ENCODE measurements at places on chromosomes 12 and 14. TPM values are rescaled to one million over a fixed set of nuclear protein-coding genes. Genes with fewer than 3 reads are reported as not detected.

ETFBKMT gene
- 0.30 TPM for polyA plus RNA-seq

MDGA2 gene
- polyA plus RNA-seq: not detected

- no peak for DNase-seq
- no peak overlapping the region for H3K4me3 ChIP-seq
- no peaks in the 10 kb centered on the region for H3K27me3 ChIP-seq
- no peaks in the 10 kb centered on the region for H3K4me1 ChIP-seq
- no peak overlapping the region for H3K27ac ChIP-seq
- no peaks in the 10 kb centered on the region for H3K36me3 ChIP-seq
Measured at GRCh38 chr12:11884116-11884515, 186.6 kb upstream of the BCL2L14 start.

DNA sequence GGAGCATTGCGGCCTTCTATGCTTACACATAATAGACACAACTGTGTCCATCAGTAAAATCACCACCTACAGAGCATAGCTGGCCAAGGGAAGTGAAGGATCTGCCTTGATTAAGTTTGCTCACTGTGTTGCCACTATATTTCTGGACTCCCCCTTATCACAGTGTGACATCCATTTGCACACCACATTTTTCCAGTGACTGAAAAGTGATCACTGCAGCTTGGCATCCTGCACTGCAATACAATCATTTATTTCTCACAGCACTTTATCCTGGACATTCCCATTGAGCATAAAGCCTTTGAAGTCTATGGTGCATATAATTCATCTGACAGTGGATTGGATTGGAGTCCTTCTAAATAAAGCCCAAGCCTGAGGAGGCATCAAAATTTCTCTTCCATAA, 217.2 kb downstream of the NOVA1 start:
- no peaks in the 10 kb centered on the region for H3K27me3 ChIP-seq
- DNase-seq: no peak
- no peak overlapping the region for H3K4me3 ChIP-seq
- no peaks in the 10 kb centered on the region for H3K4me1 ChIP-seq
- H3K36me3 ChIP-seq: no peaks in the 10 kb centered on the region

DNA sequence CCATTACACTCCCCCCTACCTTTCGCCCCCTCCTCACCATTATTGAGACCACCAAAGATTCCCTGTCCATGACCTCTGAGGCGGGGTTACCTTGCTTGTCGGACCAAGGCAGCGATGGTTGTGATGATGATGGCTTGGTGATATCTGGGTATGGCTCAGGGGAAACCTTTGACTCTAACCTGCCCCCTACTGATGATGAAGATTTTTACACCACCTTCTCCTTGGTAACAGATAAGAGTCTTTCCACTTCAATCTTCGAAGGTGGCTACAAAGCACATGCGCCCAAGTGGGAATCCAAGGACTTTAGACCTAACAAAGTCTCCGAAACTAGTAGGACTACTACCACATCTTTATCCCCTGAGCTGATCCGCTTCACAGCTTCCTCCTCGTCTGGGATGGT, 350.2 kb downstream of the DIO2 start:
- no peaks in the 10 kb centered on the region for H3K4me1 ChIP-seq
- H3K27ac ChIP-seq: no peak overlapping the region
- no peaks in the 10 kb centered on the region for H3K36me3 ChIP-seq
- H3K27me3 ChIP-seq: no peaks in the 10 kb centered on the region

DNA sequence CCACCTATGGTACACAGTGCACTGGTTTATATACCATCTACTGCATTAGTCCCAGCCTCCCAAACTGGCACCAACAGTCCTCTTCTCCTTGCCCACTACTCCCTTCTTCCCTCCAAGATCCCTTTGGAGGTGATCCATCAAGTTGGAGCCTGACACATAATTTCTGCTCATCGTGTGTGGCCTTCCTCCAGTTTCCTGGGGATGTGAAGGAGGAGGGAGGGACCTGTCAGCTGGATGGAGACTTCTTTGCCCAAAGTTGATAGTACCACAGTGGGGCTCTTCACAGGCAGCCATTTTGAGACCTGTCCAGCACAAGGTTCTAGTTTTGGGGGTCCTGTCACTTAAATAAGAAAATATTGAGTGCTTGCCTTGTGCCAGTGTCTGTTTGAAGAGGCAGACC, 17.1 kb upstream of the CTDSP2 start:
- H3K27ac ChIP-seq: no peak overlapping the region
- peaks cover 57% of the 10 kb centered on the region for H3K27me3 ChIP-seq
- no peak overlapping the region for H3K4me3 ChIP-seq
- peaks cover 10% of the 10 kb centered on the region for H3K4me1 ChIP-seq
- DNase-seq: no peak

DNA sequence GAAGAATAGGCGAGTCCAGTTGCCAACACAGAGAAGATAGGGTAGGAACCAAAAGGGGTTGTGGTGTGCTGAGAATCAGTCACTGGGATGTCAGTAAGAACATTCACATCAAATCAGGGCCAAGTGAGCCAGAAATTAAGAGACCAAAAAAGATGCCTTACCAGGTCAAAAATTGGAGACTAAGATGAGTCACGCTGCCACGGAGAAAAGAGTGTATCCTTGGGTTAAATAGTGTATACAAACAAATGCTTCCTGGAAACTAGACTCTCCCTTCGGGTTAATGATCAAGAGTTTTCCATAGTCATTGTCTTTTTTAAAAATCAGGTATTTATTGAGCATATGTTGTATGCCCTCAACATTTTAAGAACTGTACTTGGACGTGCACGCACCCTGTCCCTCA, 45.2 kb upstream of the BAZ1A start:
- no peaks in the 10 kb centered on the region for H3K27me3 ChIP-seq
- DNase-seq: no peak
- H3K36me3 ChIP-seq: no peaks in the 10 kb centered on the region
- no peak overlapping the region for H3K27ac ChIP-seq
- H3K4me1 ChIP-seq: no peaks in the 10 kb centered on the region

DNA sequence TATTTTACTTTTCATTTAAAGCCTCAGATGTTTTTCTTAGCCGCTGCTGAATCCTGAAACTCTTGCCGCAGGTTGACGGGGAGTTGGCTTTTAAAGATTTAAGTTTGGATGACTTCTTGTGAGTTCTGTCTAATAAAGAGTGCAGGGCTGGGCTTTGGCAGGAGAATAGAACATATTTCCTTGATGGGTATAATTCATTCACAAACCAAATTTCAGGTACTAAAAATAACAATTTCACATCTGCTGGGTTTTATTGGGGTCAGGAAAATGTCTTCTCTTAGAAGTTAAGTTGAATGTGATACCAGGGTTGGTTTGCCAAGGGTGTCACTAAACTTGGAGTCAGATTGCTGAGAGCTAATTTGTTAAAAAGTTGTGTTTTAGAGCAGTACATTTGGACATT, 9.7 kb downstream of the SP1 start:
- peaks cover 35% of the 10 kb centered on the region for H3K36me3 ChIP-seq
- H3K27me3 ChIP-seq: no peaks in the 10 kb centered on the region
- peaks cover 30% of the 10 kb centered on the region for H3K4me1 ChIP-seq
- no peak for DNase-seq
- no peak overlapping the region for H3K4me3 ChIP-seq
- no peak overlapping the region for H3K27ac ChIP-seq

GRCh38 chr12:89238593-89238992, 113.7 kb downstream of the DUSP6 start:
- H3K36me3 ChIP-seq: no peaks in the 10 kb centered on the region
- no peak overlapping the region for H3K4me3 ChIP-seq
- no peak for DNase-seq
- H3K4me1 ChIP-seq: peaks cover 9% of the 10 kb centered on the region
- no peak overlapping the region for H3K27ac ChIP-seq

DNA sequence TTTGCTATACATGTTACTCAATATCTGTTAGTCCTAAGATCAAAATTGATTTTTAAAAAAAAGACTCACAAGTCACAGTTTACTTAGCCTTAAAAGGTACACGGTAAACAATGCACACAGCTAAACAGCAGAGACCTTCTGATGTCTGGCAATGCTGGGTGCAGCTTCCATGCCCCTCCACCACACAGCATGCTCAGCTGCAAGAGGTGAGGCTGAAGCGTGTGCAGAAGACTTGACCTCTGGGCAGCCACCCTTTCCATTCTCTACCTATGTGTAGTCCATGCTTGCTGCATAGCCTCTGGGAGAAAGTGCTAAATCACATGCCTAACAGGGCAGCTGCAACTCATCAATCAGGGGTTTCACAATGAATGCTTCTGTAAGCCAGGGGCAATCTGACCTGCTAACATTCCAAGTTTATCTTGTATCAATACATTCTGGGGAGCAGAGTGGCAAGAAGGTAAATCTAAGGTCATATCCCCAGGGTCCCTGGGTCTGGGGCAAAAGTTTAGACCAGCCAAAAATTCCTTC, 44.5 kb upstream of the AMN1 start:
- no peaks in the 10 kb centered on the region for H3K36me3 ChIP-seq
- no peak for DNase-seq
- H3K27me3 ChIP-seq: no peaks in the 10 kb centered on the region
- H3K4me3 ChIP-seq: no peak overlapping the region
- H3K4me1 ChIP-seq: peaks cover 14% of the 10 kb centered on the region

- no peaks in the 10 kb centered on the region for H3K4me1 ChIP-seq
- peaks cover 8% of the 10 kb centered on the region for H3K36me3 ChIP-seq
- H3K4me3 ChIP-seq: no peak overlapping the region
- no peak for DNase-seq
- no peaks in the 10 kb centered on the region for H3K27me3 ChIP-seq
Measured at GRCh38 chr12:64493513-64493912, 41.6 kb downstream of the TBK1 start.

DNA sequence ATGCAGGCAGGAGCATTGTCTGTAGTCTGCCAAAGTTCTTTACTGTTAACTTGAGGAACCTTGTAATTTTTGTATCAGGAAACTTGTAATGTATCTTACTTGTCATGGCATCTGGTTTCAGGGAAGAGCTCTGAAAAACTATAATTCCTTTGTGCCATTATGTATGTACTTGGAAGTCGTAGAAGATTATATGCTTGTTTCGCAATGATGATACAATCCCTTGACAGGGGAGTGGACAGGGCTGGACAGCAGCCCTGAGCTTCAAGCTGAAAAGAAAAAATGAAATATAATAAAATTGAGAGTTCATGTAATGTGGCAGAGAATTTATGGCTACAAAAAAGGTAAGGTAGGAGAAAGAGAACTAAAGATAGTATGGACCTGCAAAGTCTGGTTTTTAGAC, 7.4 kb upstream of the DLGAP5 start:
- H3K36me3 ChIP-seq: no peaks in the 10 kb centered on the region
- no peak overlapping the region for H3K4me3 ChIP-seq
- H3K4me1 ChIP-seq: no peaks in the 10 kb centered on the region
- no peaks in the 10 kb centered on the region for H3K27me3 ChIP-seq
- no peak overlapping the region for H3K27ac ChIP-seq
- DNase-seq: no peak

GRCh38 chr12:94128280-94128679, 20.1 kb upstream of the PLXNC1 start:
- DNase-seq: no peak
- H3K4me3 ChIP-seq: no peak overlapping the region
- H3K36me3 ChIP-seq: no peaks in the 10 kb centered on the region
- no peak overlapping the region for H3K27ac ChIP-seq

- no peaks in the 10 kb centered on the region for H3K4me1 ChIP-seq
- H3K4me3 ChIP-seq: no peak overlapping the region
- no peaks in the 10 kb centered on the region for H3K36me3 ChIP-seq
- DNase-seq: no peak
- H3K27ac ChIP-seq: no peak overlapping the region
Measured at GRCh38 chr14:33956640-33957039, 5.8 kb upstream of the EGLN3 start.

DNA sequence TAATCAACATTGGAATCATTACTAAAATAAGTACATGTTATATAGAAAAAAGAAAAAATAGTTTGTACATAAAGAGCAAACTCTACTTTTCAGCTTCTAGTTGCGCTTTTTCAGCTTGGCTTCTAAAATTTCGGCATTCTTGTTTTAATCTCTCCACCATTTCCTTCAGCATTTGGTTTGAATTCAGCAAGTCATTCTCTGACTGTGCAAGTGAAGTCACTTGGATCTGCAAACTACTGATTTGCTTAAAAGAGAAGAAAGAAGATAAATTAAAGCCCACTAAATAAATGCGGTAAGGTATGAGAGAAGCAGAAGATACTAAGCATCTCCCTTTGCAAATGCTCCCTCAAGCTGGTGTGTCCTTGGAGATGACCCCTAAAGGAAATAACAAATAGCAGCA, 126.3 kb downstream of the CEP83 start:
- H3K27me3 ChIP-seq: no peaks in the 10 kb centered on the region
- no peaks in the 10 kb centered on the region for H3K36me3 ChIP-seq
- no peak overlapping the region for H3K4me3 ChIP-seq
- no peak overlapping the region for H3K27ac ChIP-seq

- H3K4me3 ChIP-seq: no peak overlapping the region
- H3K27me3 ChIP-seq: peaks cover 5% of the 10 kb centered on the region
- no peak overlapping the region for H3K27ac ChIP-seq
- H3K4me1 ChIP-seq: no peaks in the 10 kb centered on the region
Measured at GRCh38 chr12:94500831-94501567, 41.3 kb upstream of the CEP83 start.

GRCh38 chr14:81382517-81383225, 17.5 kb downstream of the STON2 start:
- DNase-seq: no peak
- H3K36me3 ChIP-seq: no peaks in the 10 kb centered on the region
- H3K4me3 ChIP-seq: no peak overlapping the region
- no peaks in the 10 kb centered on the region for H3K27me3 ChIP-seq
- no peaks in the 10 kb centered on the region for H3K4me1 ChIP-seq
